AG04450 (cell line): ENCODE measurements at places on chromosomes 16 and 17.

GRCh38 chr16:303760-304505 lies 21.0 kb downstream of the PDIA2 start:
- DNase-seq = no peak

- DNase-seq = no peak
Measured at GRCh38 chr16:78957317-78958100, 643.0 kb downstream of the MAF start.

GRCh38 chr16:49596648-49597291 lies 223.2 kb downstream of the C16orf78 start:
- no peak for DNase-seq

- no peak for DNase-seq
Measured at GRCh38 chr16:77696149-77696548, 26.2 kb upstream of the NUDT7 start.

DNA sequence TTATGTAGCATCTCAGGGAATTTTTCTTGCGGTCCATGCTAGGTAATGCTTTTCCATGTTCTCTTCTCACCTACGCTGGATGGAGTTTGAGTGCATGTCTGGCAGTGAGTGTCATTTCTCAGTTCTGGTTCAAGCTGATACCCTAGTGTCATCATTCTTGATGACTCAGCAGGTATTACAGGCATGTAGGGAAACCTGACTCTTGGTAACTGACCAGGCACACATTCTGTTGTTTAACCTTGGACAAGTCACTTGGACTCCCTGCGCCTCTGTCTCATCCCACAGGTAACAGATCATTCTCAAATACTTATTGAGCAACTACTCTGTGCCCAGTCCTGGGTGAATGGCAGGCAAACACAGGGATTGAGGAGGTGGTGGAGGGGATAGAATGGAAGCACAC lies 6.8 kb upstream of the RBFOX1 start:
- no peak for DNase-seq

GRCh38 chr16:74846714-74847113 lies 72.1 kb upstream of the FA2H start:
- DNase-seq = no peak

GRCh38 chr17:59826706-59827453 lies 65.9 kb downstream of the TUBD1 start:
- no peak for DNase-seq

DNA sequence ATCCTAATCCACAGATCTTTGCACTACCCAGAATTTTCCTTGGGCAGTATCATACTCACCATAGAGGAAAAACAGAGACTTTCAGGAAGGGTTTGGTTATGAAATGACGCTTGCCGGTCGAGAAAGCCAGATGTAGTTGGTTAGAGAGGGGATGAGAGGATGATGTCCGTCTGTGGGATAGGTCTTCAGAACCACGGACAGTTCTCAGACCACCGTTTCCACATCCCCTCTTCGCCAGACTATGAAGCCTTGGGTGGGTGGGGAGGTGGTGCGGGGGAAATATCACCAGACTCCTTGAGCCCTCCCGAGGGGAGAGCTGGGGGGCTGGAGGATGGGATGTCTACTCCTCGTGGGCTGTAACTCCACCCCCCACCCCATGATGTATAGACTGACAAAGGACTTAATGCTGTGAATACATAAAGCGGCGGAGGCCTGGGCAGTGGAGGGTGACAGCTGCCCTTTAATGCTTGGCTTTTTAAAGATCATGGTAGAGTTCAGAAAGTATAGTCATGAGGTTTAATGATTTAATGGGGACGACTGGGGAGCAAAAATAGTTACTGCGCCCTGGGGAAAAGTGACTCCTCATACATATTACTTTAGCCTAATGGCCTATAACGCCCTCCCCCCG lies 96.6 kb downstream of the MRM1 start:
- no peak for DNase-seq

DNA sequence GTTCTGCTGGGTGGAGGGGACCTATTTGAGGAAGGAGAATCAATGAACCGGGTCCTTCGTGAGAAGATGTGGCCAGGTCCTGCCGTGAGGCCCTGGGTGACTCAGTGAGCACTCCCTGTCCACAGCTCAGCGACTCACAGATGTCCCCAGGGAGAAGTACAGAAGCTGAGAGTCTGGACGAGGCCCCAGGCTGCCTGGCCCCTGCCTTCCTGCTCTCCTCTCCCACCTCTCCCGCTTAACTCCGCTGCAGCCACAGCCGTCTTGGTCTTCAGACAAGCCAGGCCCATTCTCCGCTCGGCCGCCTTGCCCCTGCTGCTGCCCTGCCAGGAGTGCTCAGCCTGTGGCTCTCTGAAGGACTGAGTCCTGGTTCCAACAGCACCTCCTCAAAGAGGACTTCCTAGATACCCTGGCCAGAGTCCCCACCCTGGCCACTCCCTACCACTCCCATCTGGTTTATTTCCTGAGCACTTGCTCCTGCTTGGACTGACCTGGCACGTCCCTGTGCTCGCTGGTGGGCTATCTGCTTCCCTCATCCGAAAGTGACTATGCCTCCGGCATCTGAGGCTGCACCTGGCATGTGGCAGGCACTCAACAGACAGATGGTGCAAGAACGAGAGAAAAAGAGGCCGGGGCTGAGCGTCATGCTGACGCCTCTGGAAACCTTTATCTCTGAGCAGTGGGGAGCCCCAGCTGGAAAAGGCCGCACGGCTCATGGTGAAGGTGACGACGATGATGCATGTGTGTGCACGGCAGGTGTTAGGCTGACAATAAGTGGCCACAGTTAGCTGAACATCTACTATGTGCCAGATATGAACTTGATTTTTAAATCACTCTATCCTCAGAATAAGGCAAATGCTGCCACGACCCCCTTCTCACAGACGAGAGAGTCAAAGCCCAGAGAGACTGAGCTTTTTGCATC lies 9.2 kb upstream of the TNFRSF13B start:
- no peak for DNase-seq

- no peak for DNase-seq
Measured at GRCh38 chr17:65022751-65023700, 33.5 kb downstream of the GNA13 start.

- no peak for DNase-seq
Measured at GRCh38 chr16:84816023-84816422, 3.8 kb upstream of the CRISPLD2 start.

DNA sequence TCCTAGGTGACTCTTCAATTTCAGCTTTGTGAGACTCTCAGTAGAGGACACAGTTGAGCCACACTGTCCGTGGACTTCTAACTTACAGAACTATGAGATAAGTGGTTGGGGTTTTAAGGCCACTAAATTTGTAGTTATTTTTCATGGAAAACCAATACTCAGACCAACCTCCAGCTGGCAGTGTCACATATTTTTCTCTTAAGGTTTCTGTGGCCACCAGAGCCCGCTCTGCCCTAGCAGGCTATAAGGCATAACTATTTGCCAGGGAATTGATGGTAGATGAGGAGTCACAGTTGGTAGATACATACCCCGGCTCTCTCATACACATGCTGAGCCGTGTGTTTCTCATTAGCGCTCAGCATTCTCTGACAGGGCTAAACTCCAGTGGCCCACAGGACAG lies 336.8 kb upstream of the MON1B start:
- DNase-seq = no peak

DNA sequence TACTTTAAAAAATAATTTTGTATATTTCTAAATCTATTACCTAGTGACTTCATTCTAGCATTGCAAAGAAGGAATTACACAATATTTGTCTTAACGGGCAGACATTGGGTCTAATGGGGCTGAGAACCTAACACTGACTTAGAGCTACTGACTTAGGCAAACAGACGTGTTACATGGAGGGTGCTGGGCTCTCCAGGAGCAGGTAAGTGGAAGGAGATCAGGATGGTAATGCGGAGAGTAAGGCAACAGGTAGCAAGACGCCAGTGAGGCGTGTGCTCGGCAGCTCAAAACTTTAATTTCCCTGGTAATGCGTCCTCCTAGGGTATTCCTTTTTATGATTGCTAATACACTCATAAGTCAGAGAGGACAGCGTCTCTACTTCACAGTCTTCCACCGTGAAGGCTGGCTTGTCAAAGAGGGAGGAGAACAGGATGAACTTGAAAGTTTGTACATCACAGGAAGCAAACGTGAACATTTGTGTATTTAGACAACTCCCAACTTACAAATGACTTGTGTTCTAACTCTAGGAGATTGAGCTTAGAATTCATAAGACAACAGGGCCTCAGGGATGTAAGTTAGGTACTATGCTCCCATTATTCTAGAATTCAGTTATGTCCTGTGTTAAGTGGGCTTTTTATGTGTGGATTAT lies 4.6 kb downstream of the KRT28 start:
- DNase-seq = no peak

- no peak for DNase-seq
Measured at GRCh38 chr17:8896641-8897635, 29.5 kb upstream of the PIK3R6 start.
